ENCODE measurements at places on chromosomes 13 and 19. TPM values are rescaled to one million over a fixed set of nuclear protein-coding genes. Genes with fewer than 3 reads are reported as not detected.

ZNF439 gene
- 11.2 TPM for total RNA-seq

S1PR4 gene
- total RNA-seq = 18.6 TPM

SIGLEC8 gene
- not detected for total RNA-seq

CYP2A7 gene
- not detected for total RNA-seq

KIR2DL1 gene
- total RNA-seq = not detected

GIPR gene
- total RNA-seq = 7.0 TPM

OR7C1 gene
- not detected for total RNA-seq

RAB8A gene
- 155 TPM for total RNA-seq

FGF22 gene
- not detected for total RNA-seq

SUGT1 gene
- total RNA-seq = 55.6 TPM

ZNF567 gene
- 7.4 TPM for total RNA-seq

PNKP gene
- total RNA-seq = 119 TPM

WDR88 gene
- not detected for total RNA-seq

SPATA13 gene
- 43.9 TPM for total RNA-seq

RRAS gene
- total RNA-seq = 6.0 TPM

ZNF431 gene
- 21.3 TPM for total RNA-seq

FLT3 gene
- total RNA-seq = not detected

ATP4A gene
- total RNA-seq = not detected

TMEM190 gene
- total RNA-seq = not detected

ZNF600 gene
- 4.1 TPM for total RNA-seq

PDE4C gene
- 1.0 TPM for total RNA-seq

HRC gene
- not detected for total RNA-seq

WDR83 gene
- total RNA-seq = 14.9 TPM

RNF17 gene
- 0.54 TPM for total RNA-seq

NCAN gene
- total RNA-seq = not detected

LILRB2 gene
- not detected for total RNA-seq

ZNF681 gene
- 5.8 TPM for total RNA-seq

ASF1B gene
- 76.1 TPM for total RNA-seq

AZU1 gene
- total RNA-seq = not detected

CBLC gene
- not detected for total RNA-seq

C19orf73 gene
- 1.1 TPM for total RNA-seq

BCKDHA gene
- 27.2 TPM for total RNA-seq

FCER2 gene
- total RNA-seq = 0.57 TPM

FUT3 gene
- total RNA-seq = 0.32 TPM

LGI4 gene
- total RNA-seq = 2.7 TPM

ZNF180 gene
- 9.6 TPM for total RNA-seq

PSG6 gene
- total RNA-seq = not detected

CDADC1 gene
- 15.8 TPM for total RNA-seq

PTGER1 gene
- total RNA-seq = 0.97 TPM

NLRP5 gene
- total RNA-seq = not detected

EDDM13 gene
- total RNA-seq = 1.2 TPM

VASP gene
- total RNA-seq = 156 TPM

PLPPR3 gene
- total RNA-seq = not detected

LTBP4 gene
- total RNA-seq = 245 TPM

USF2 gene
- 146 TPM for total RNA-seq

TEX101 gene
- total RNA-seq = not detected

SHISA2 gene
- total RNA-seq = 0.16 TPM

CEACAM8 gene
- total RNA-seq = not detected

SCN1B gene
- 1.5 TPM for total RNA-seq

COX7A1 gene
- not detected for total RNA-seq

OR10H1 gene
- total RNA-seq = 0.10 TPM

PABPC3 gene
- total RNA-seq = 0.29 TPM

FBXO27 gene
- total RNA-seq = 0.35 TPM

SSC5D gene
- 0.53 TPM for total RNA-seq

CDKN2D gene
- total RNA-seq = 43.4 TPM

EDNRB gene
- total RNA-seq = not detected

MTRF1 gene
- total RNA-seq = 25.8 TPM
